ENCODE measurements at places on chromosomes 1 and 21. TPM values are rescaled to one million over a fixed set of nuclear protein-coding genes. Genes with fewer than 3 reads are reported as not detected.

The SPRR1A gene
- total RNA-seq, result not detected

The PTGER3 gene
- total RNA-seq, result 2.4 TPM

The LCE3D gene
- not detected for total RNA-seq

DNA sequence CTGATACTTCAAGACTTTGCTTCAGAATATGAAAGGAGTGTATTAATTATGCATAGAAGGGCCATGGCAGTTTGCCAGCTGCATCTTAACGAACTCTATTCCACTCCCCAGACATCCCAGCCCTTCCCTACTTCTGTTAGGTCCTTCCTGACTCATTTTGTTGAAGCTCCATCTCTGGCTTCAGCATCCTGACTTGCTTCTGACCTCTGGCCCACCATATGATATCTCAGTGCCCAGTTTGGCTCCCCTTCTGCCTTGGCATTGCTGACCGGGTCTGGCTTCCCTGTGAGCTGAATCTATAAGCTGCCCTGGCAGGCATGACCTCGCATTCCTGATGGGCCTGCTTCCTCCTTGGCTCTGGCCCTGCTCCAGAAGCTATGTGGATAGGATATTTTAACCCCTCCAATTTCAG is 27.6 kb upstream of the ARHGAP29 start:
- no peak overlapping the region for H3K4me3 ChIP-seq
- H3K4me1 ChIP-seq, result no peaks in the 10 kb centered on the region
- no peaks in the 10 kb centered on the region for H3K27me3 ChIP-seq
- DNase-seq, result no peak
- peak overlapping the region; percentile 26 for H3K27ac ChIP-seq

The INKA2 gene
- 4.5 TPM for total RNA-seq

- no peak for DNase-seq
- no peaks in the 10 kb centered on the region for H3K27me3 ChIP-seq
- peaks cover 20% of the 10 kb centered on the region for H3K4me1 ChIP-seq
- H3K27ac ChIP-seq, result peak overlapping the region; percentile 86
- H3K4me3 ChIP-seq, result no peak overlapping the region
- H3K36me3 ChIP-seq, result no peaks in the 10 kb centered on the region
Measured at GRCh38 chr1:183804387-183804786, 533 bp upstream of the RGL1 start.

GRCh38 chr1:58722967-58723366 is 23.1 kb upstream of the MYSM1 start:
- no peaks in the 10 kb centered on the region for H3K27me3 ChIP-seq
- peaks cover 10% of the 10 kb centered on the region for H3K4me1 ChIP-seq
- DNase-seq, result no peak
- no peak overlapping the region for H3K4me3 ChIP-seq
- H3K36me3 ChIP-seq, result no peaks in the 10 kb centered on the region

The ATP1A4 gene
- total RNA-seq, result not detected

All from upper lobe of left lung (tissue), 6 donors.